GF-D8 (cell line): ENCODE measurements at places on chromosomes 3 and 15.

- DNase-seq = no peak
These were observed 71.4 kb downstream of the PEAK1 start for GRCh38 chr15:77348511-77348910.

GRCh38 chr3:12224181-12225147 lies 64.4 kb upstream of the PPARG start:
- no peak for DNase-seq

GRCh38 chr3:23623844-23624243 lies 181.9 kb upstream of the UBE2E1 start:
- DNase-seq = no peak

GRCh38 chr3:133745981-133746711 lies at the start of gene TF:
TF (plus strand) TSS chr3:133746393; CDS start chr3:133746441, 48 bp downstream.
- no peak for DNase-seq

DNA sequence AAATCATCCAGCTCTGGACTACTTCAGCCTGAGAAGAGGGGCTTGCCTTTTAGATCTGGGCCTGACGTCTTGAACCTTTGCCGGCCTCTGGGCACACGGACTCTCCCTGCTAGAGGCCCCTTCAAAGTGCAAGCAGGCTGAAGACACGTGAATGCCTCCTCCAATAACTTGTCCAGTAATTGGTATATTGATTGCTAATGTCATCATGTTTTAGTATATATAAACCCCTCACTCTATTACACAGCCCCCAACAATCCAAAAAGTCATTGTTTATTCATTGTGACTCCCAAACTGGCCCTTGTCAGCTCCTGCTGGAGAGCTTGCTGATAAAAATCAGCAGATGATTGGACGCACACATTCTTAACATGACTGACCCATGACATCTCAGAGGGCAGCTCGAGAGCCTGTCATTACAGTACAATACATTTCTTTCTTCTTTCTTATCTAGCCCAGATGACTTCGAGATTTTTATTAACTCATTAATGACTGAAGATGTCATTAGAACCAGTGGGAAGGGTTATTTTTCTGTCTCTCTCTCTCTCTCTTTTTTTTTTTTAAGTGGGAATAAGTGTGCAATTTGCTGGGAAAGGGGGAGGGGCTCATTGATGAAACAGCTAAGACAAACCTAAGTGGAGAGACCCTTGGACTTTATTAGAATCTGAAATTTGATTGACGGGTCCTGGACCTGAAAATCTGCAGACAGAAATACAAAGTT lies 65.5 kb upstream of the NR2F2 start:
- no peak for DNase-seq

DNA sequence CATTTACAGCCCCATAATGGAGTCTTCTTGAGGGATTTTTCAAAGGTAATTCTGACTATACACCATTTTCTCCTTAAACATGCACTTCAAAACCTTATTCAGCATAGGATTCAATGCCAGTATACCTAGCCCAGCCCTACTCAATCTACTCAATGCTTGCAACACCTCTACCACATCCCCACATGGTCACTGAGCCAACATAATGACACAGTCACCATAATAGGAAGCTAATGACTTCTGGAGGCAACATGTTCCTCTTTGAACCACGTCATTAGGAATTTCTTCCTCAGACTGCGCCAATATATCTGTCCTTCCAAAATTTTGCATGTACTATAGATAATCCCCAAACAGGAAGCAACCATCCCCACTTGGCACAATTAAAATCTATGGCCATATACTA lies 153.9 kb upstream of the SETMAR start:
- no peak for DNase-seq
